Forelimb muscle (tissue), 1 donor: ENCODE measurements at places on chromosomes 7 and 10. TPM values are rescaled to one million over a fixed set of nuclear protein-coding genes. Genes with fewer than 3 reads are reported as not detected.

C7orf57 gene
- polyA plus RNA-seq, result 0.06 TPM

LDB3 gene
- 992 TPM for polyA plus RNA-seq

SYT15B gene
- 0.77 TPM for polyA plus RNA-seq

DNA sequence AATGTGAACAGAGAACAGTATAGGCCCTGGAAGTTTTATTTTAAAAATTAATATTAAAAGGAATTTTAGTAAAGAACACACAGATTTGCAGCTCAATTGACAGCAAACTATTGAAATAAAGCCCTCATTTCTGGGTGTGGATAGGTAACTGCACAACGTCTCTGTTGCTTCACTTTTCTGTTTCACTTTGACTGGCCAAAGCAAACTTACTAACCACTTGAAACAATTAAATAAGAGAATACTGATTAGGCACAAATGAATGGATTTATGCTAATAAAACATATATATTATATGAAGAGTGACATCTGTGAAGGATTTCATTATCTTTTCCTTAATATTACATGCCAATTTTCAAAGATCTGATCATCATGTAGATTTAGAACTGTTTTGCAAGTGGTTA is 11.9 kb downstream of the ZNF804B start:
- DNase-seq, result no peak

DNA sequence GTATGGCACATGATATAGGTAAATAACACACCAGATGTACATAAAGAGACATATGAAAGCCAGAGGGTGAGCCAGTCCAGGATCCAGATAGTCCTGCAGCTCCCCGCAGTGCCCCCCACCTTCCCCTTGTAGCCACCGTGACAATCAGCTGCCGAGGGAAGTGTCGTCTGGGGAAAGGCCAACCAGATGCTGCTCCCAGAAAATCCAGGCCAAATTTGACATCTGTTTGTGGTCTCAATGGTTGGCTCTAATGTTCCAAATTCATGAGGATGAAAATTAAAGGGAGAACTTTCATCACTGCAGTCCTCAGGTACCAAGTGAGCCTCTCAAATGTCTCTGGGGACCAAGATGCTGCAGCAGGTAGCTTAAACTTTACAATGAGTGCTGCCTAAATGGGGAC is 210.3 kb downstream of the PTEN start:
- DNase-seq, result no peak

DNA sequence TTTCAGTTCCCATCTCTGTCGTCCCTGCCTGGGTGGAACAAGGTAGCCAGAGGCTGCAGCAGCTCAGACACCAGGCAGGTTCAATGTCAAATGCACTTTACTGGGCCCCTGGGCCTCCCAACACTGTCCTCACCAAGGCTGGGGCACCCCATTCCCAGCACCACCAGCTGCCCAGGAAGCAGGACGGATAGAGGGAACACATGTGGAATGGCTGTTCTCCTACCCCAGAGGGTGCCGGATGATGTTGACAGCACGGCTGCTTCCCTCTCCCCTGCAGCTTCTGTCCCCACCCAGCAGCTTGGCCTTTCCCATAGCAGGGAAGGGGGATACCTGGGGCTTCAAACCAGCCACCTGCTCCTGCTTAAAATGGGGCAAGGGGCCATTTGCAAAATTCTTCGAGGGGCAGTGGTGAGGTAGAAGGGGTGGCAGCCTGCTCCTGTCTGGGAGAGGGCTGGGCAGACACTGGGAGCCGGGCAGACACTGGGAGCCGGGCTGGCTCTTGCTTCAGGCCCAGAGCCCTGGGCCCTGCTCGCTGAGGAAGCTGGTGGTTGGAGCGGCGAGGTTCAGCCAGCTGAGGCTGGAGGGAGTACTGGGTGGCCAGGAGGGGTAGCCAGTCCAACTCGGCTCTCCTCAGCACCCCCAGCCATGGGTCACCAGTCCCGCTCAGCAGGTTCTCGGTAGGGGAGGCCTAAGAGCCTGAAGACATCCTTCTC is 9.1 kb downstream of the POLL start:
- no peak for DNase-seq

DNA sequence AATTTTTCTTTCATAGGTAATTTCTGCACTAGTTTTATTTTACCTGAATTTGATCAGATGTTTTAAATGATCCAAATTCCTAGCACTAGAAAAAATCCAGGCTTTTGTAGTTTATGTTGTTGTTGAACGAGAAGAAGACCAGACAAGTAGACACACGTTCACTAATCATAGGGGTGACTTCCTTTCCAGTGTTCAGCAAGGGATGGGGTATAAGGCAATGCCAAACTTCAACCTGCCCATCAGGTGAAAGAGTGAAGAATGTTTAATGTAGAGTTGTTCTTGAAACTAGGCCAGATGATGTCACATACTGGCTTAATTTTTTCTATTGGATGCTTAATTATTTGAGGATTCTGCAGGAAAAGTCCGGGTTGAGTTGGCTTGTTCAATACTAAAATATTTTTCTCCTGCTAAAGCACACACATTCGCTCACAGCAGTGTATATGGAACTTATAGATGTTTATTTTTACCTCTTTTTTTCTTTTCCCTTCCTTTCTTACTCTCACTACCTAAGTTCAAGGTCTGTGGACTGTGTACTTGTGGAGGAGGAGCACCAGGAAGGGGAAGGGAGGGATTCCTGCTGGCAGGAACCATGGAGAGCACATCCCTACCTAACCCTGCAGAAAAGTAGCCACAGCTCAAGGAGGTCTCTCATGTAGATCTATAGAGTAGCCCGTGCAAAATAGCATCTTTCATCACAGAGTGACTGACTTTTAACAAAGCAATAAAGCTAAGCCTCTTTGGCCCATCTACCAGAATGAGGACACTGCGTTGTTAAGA is 23.1 kb upstream of the AKR1E2 start:
- DNase-seq, result no peak

DNA sequence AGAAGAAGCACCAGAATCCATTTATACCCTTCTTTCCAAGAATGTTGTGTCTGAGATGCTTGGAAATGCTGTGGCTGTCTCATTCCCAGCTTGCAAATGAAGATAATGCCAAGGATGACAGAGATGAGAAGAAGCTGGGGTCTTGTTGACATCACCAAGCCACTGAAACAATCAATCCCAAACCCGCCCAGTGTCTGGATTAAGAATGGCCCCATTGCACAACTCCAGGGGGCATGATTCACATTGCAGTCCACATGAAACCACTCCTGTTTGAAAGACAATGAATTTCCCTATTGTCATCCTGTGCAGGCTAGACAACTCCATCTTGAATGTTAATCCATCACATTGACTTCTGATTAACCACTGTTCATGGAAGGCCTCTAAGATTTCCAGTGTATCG is 28.6 kb downstream of the SORBS1 start:
- DNase-seq, result no peak

DNA sequence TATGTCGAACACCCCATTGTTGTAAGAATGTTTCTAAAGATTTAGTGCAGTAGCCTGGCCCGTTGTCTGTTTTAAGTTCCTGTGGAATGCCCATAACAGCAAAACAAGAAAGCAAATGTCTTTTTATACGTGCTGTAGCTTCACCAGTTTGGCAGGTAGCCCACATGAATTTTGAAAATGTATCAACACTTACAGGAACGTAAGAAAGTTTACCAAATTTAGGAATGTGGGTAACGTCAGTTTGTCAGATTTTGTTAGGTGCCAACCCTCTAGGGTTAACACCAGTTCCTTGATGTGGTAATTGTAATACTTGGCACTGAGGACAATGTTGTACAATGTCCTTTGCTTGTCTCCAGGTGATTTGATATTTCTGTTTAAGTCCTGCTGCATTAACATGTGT is 3.2 kb upstream of the GIMAP4 start:
- DNase-seq, result no peak

KCND2 gene
- polyA plus RNA-seq, result 1.2 TPM

DNA sequence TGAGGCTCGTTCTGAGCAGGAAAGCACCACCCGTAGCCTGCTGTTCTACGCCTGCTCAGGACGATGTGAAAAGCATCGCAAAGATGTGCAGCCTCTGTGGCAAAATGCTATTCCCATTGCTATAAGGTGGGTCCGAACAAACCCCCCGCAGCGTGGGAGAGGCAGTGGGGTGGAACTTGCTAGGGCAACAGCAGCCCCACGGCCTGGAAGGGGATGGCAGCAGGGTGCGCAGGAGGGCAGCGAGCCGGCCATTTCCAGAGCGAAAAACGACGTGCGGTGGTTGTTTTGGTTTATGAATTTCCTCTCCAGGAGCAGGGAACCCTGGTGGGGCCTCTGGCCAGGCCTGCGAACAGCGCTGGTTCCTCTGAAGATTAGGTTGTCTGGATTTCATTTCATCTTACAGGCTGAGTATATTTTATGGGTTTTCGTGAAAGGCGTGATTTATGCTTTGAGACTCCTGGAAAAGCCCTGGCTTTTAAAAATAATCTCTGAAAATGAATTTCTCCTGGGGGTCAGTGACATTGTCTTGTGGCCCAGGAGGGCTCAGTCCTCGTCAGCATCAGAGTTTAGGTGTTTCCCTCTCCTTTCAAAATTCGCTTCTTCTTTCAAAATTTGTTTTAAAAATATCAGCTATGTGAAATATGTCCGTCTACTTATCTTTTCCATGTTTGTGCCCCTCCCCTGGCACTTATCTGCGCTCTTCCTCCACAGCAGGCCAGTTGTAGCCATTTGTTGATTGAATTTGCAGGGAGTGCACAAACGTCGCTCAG is 42.3 kb upstream of the UBE3C start:
- no peak for DNase-seq

MOGAT3 gene
- polyA plus RNA-seq, result not detected

DNA sequence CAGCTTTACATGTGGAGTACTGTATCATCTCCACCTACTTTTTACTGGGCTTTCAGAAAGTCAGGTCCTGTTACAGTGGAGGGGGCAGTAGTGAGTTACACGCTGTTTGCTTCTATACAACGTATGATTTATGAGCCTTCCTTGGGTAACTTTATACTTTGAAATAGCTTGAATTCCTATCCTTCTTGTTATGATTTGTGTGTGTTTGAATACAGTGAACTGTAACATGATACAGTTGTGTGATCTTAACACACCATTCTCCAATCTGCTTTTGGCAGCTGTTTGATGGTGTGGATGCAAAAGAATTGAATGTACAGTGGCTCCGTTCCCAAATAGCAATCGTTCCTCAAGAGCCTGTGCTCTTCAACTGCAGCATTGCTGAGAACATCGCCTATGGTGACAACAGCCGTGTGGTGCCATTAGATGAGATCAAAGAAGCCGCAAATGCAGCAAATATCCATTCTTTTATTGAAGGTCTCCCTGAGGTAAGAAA is 41.7 kb downstream of the SP8 start:
- no peak for DNase-seq

C1QL3 gene
- 0.38 TPM for polyA plus RNA-seq

AZGP1 gene
- polyA plus RNA-seq, result 13.2 TPM

- no peak for DNase-seq
Measured at GRCh38 chr10:58672845-58673244, 160.2 kb downstream of the BICC1 start.

ACSM6 gene
- polyA plus RNA-seq, result not detected

DNA sequence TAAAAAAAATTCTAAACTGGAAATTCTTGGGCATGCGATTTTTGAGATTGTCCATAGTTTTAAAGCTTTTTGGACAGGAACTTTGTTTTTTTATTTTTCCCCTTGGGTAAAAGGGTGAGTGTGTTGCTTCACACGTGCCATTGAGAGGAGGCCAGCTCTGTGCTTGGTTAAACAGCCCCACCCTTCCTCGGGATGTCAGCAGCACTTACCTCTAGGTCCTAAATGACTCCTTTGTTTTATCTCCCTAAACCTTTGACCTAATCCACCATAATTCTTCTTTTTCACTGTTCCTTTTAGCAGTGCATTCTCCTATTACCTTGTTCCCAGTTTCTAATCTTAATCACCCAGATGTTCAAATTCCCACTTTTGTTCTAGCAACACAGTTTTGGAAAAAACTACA is 83.5 kb downstream of the SEMA3D start:
- no peak for DNase-seq

- no peak for DNase-seq
Measured at GRCh38 chr7:101857358-101857811, 40.0 kb downstream of the CUX1 start.

DNAJC12 gene
- polyA plus RNA-seq, result 5.6 TPM

CYP3A4 gene
- polyA plus RNA-seq, result 0.22 TPM

GRCh38 chr10:48406204-48406603 is 99.7 kb downstream of the MAPK8 start:
- DNase-seq, result no peak

GRCh38 chr7:29636009-29636351 is 72.3 kb downstream of the PRR15 start:
- DNase-seq, result no peak

GRCh38 chr10:108653531-108653930 is 1269.8 kb downstream of the XPNPEP1 start:
- no peak for DNase-seq

- no peak for DNase-seq
Measured at GRCh38 chr10:1559761-1560160, 177.6 kb downstream of the ADARB2 start.

DNA sequence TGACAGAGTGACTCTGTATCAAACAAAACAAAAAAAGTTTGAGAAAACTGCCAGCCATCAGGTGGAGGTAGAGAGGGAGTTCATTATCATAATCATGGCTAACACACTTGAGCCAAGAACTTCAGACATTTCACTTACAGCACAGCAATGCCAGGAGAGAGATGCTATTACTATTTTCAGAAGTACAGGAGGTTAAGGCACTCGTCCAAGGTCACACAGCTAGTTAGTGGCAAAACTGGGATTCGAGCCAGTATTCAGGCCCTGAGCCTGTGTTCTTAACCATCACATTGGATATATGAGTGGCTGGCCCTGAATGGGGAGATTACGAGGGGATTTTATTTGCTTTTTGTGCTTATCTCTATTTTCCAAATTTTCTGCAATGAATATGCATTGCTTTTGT is 24.8 kb upstream of the UNC5B start:
- DNase-seq, result no peak

GRCh38 chr7:67608806-67609205 is 612.2 kb downstream of the TYW1 start:
- no peak for DNase-seq

GRCh38 chr7:5217851-5218331 is 27.9 kb downstream of the WIPI2 start:
- no peak for DNase-seq
